ENCODE measurements at places on chromosomes 11 and 22. TPM values are rescaled to one million over a fixed set of nuclear protein-coding genes. Genes with fewer than 3 reads are reported as not detected.

Gene LDHAL6A
- not detected for total RNA-seq

Gene ST14
- total RNA-seq: 0.11 TPM

Gene GGTLC2
- total RNA-seq: not detected

Gene MMP7
- total RNA-seq: not detected

Gene HBG2
- total RNA-seq: 2.7 TPM

Gene MRGPRE
- not detected for total RNA-seq

Gene DEUP1
- total RNA-seq: not detected

Gene B4GALNT4
- total RNA-seq: 42.6 TPM

Gene BRSK2
- 0.48 TPM for total RNA-seq

Gene MPEG1
- not detected for total RNA-seq

Gene PEX16
- 62.7 TPM for total RNA-seq

Gene GAL
- not detected for total RNA-seq

Gene CHRDL2
- not detected for total RNA-seq

Gene JAML
- not detected for total RNA-seq

Gene FAM76B
- total RNA-seq: 33.9 TPM

Gene NPTXR
- 0.83 TPM for total RNA-seq

Gene TTC38
- 18.0 TPM for total RNA-seq

Gene SVIP
- 18.3 TPM for total RNA-seq

Gene DLG2
- total RNA-seq: 1.1 TPM

Gene C11orf52
- not detected for total RNA-seq

Gene TRIM6
- total RNA-seq: 3.4 TPM

Gene PANX3
- total RNA-seq: not detected

Gene RIBC2
- total RNA-seq: not detected

Gene EIF4G2
- total RNA-seq: 370 TPM

Gene TMEM126B
- total RNA-seq: 53.1 TPM

Gene DNAJB7
- not detected for total RNA-seq

Gene CRYBA4
- total RNA-seq: not detected

Gene TEX12
- total RNA-seq: not detected

Gene C11orf65
- 0.58 TPM for total RNA-seq

Gene HPS5
- total RNA-seq: 33.8 TPM

Measured in A375 (cell line).